NCI-H2227 treated with DMSO at 0.1 percent for 48 hours (cell line): ENCODE measurements at places on chromosomes 7 and 10.

DNA sequence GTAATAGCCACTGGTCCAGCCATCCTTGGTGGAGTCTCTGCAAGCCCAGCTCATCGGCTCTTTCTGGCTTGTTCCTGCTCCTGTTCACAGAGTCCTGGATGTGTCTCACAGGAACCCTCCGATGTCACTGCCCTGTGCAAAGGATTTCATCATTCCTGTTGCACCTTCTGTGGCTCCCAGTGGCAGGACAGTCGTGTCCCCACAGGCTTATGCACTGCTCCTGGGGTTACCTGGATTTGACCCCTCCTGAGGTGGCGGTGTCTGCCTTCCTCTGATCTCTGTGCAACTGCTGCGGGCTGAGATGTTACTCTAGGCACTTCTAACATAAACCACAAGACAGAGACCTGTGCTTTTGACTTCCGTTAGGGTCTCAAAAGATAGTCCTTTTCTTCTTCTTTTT lies 30.6 kb downstream of the APBB1IP start:
- no peak for DNase-seq

- DNase-seq, result no peak
Observed at GRCh38 chr10:77301305-77301730, 336.3 kb downstream of the KCNMA1 start.

GRCh38 chr7:23955145-23955544 lies 245.1 kb downstream of the STK31 start:
- DNase-seq, result no peak

DNA sequence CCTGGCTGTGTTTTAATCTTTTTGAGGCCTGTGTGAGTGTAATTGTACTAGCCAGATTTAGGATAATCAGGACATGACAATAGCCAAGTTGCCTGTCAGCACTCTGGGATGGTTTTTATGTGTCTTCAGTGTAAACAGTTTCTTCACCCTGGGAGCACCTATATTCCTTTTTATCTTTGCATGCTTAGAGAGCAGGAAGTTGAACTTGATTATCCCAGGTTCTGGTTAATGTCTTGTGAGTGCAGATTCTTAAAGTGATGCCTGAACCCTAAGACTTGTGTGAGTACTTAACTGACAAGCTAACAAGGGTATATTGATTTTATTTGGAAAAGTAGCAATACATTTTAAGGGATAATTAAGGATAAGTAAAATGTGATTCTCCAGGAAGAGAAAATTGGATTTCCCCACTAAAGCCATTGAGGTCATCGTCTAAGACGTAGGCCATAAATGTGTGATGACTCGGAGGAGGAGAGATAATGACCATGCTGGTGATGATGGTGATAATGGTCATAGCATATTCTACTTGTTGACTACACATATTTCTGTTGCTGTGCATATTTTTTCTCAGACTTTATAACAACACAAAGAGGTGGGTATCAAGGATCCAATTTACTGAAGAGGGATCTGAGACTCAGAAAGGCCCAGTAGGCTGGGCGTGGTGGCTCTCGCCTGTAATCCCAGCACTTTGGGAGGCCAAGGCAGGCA lies 234.7 kb downstream of the CAMK1D start:
- no peak for DNase-seq

DNA sequence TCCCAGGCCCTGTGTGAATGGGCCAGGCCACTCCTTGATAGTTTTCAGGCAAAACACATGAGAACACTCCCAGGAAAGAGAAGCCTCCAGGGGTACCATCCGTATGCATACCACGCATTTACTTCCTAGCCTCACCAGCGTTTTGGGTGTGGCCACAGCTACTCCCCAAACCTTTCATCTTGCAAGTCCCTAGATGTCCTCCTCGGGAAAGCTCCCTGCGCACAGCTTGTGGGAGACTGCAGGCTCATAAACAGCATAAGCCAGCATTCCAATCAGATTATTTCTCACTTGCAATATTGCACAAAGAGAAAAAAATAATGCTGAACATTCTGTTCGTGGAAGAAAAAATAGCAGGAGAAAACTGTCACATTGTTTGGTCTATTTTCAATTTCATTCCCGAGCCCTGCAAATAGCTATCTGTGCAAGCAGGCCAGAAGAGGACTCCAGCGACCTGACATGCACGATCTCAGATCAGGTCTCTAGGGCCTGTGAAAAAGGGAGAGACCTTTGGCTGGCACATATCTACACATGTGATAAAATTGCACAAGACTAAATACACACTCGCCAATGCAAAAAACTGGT lies 175.6 kb downstream of the PLXNA4 start:
- no peak for DNase-seq

GRCh38 chr10:58177362-58177947 lies 90.2 kb downstream of the IPMK start:
- DNase-seq, result peak; percentile 33

DNA sequence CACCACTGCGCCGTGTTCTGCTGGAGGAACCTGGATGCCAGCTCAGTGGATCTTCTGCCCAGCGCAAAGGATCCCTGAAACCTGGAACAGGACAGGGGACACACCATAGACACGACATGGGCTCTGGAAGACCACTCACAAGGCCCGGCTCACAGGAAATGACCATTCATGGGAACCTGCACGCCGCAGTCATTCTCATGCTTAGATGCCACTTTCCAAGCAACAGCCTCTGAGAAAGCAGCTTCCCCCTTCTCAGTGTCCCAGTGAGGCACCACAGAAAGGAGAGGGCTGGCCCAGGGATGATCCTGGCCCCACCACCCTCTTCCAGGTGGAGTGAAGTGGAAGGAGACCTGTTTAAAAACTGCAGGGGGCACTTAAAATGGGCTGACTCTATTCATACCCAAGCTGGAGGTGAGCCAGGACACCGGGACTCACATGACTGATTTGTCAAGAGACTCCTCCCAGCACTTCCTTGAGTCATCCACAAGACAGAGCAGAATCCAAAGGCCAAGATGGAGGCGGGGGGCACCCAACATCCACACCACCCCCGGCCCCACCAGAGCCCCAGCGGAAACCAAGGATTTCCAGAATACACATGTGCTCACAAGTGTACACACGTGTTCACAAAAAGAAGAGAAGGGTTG lies 11.2 kb downstream of the CTBP2 start:
- DNase-seq, result no peak

- no peak for DNase-seq
Observed at GRCh38 chr7:138882249-138882648, 84.3 kb upstream of the ATP6V0A4 start.

DNA sequence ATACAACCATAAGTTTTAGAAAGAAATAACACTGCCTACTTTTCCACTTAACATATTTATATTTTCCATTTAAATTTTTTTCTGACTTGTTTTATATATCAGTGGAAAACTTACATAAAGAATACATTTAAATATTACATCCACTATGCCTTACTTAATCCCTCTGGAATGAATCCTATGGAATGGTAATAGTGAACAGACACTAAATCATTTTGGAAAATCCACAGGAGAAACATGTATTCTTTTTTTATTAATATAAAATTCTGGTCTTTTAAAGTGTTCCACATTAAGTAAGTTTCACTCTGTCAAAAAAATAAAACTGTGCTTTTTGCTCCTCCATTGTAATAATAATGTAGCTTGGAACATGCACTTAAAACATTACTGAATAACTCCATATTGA lies 236.8 kb upstream of the LRRN3 start:
- DNase-seq, result no peak

DNA sequence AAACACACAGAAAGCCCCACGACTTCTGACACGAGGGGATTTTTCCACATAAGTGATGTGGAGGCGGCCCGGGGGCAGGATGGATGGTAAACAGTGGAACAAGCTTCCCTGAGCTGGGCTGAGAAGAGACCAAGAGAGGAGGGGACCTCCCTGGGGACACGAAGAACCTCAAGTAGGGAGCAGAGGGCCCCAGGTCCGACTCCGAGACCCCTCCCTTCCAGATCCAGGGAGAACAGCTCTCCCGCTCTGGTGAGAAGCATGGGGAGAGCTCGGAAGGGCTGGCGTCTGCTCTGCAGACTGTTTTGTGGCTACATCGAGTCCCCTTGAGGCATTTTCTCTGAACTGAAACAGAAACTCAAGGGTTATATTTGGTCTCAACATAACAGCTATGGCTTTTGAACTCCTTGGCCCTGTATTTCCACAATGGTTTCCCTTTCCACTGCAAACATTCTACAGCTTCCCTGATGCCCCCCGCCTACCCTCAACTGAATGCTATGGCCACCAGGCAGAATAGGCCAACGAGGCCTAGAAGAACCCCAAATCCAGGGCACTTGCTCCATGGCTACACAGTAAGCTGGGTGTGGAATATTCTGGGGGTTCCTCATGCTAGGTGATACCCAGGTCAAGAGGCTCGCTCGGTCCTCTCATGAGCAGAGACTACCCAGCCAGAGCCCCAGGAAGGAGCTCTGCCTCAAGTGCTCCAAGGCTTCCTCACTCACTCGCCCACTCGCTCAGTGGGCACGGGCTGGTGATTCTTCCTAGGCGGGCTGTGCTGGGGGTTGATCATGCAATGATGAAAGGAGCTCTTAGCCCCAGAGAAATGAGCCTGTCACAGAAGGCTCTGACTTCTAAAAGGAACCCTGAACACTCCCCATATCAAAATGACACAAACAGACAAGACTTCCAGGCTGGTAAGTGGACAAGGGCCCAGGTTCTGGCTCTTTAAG lies 47.5 kb downstream of the FAM53B start:
- DNase-seq, result no peak

DNA sequence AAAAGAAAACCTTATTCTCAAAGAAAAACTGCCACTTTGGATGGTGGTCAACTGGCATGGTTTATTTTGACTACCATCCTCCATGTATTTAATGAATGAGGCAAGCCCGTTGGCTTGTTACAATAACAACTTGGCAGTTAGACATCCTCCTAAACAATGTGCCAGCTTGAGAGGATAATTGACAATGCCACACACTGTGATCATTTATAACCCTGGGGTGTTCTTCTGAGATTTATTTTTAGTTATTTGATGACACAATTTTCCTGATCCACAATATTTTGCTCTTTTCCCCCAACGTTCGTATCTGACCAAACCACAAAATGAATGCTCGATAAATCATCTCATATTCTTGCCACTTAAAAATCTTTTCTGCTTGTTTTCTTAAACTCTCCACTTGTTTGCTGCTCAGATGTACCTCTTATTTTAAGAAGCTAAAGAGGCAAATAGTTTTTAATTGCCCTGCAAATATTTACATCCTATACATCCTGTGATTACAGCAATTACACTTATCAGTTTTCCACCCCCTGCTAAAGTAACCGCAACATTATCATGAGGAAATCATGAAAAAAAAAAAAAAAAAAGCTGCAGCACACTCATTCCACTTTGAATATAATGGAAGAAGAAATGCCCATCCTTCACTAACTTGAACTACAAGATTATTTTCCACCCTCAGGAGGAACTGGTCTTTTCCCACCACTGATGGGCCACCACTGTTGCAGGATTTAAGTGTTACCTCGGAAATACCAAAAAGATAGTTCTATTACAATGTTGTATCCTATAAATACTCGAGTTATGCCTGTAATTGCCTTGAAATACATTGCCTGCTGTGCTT lies 119.9 kb downstream of the MBL2 start:
- DNase-seq, result peak; percentile 81

GRCh38 chr7:47932016-47932415 lies 16.2 kb downstream of the PKD1L1 start:
- no peak for DNase-seq

DNA sequence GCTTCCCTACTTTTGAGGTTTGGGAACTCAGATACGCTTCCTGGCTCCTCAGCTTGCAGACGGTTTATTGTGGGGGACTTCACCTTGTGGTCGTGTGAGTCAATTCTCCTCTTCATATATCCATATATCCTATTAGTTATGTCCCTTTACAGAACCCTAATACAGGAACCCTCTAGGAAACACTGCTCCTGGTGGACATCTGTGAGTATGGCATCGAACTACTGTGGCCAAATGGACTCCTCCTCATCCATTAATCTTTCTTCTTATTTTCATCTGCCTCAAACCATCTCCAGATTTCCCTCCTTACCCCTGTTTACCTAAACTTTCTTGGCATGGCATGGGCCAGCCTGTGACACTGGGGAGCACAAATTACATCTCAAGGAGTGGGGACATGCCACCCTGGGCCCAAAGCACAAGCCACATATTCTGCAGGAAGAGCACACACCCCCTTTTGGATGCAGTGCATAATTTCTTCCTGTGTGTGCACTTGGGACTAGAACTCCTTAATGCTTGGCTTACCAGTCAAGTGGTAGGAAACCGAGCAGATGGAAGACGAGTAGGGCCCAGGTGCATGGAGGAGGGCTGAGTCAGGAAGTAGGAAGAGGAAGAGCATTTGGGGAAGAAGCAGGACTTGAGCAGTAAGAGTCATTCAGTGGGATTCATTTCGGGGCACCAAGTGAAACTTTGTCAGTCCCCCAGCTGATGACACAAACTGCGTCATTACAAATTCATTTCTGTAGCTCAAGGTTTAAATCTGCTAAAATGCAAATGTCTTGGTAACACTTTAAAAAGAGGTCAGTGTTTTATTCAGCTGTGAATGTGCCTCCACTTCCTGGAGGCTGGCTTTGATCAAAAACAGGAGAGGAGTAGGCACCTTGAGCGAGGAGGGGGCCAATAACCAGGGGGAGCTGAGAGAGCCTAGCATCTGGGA lies 80.8 kb upstream of the PLXNA4 start:
- no peak for DNase-seq

- DNase-seq, result no peak
Observed at GRCh38 chr10:115706488-115707076, 566.4 kb downstream of the GFRA1 start.

GRCh38 chr7:108135446-108136190 lies 5.5 kb upstream of the LAMB4 start:
- DNase-seq, result no peak

DNA sequence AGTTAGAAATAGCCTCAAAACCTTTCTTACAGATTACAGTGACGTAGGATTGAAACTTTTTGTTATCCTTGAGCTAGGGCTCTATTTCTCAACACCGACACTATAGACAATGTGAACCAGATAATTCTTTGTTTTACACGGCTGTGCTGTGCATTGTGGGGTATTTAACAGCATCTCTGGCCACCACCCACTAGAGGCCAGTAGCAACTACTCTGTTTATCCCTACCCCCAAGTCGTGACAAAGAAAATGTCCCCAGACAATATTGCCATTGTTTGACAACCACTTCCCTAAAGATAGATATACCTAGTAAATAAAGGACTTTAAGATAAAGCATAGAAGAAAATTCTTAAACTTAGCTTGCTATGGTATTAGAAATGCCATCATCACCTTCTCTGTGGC lies 359.6 kb downstream of the ARL4A start:
- no peak for DNase-seq

DNA sequence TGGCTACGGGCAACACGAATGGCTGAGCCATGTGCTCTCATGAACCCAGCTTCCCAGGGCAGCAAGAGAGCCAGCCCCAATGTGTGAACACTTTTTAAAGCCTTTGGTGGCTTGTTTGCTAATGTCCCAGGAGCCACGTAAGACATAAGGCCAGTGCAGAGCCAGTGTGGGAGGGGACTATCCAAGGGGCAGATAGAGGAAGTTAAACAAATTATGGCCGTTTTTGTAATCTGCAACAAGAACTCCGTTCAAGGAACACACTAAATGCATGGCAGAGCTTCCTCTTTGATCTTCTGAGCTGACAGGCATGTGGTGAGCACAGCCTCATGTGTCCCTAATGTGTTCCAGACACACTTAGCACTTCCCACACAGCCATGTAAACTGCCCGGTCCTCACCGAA lies 133.3 kb downstream of the TEX36 start:
- DNase-seq, result no peak
